ENCODE measurements at places on chromosomes 7 and 10. TPM values are rescaled to one million over a fixed set of nuclear protein-coding genes. Genes with fewer than 3 reads are reported as not detected.

GRCh38 chr10:22852712-22853353 is 75.0 kb upstream of the ARMC3 start:
- no peak for DNase-seq

DNA sequence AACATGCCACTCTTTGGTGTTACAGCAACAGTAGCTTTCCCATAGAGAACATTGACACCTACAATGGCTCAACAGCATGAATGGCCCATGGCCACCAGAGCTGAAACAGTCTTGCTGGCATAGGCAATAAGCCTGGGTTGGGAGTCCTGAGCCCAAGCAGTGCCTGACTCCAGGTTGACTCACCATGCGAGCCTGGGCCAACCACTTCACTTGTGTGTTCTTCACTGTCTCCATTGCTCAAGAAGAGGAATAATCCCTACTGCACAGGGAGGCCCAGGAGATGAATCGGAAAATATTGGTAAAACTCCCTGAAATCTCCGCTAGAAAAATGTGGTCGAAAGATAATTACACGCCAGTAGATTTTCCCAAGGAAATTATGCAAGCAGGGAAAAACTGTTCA is 89.2 kb upstream of the INHBA start:
- no peak for DNase-seq

DNA sequence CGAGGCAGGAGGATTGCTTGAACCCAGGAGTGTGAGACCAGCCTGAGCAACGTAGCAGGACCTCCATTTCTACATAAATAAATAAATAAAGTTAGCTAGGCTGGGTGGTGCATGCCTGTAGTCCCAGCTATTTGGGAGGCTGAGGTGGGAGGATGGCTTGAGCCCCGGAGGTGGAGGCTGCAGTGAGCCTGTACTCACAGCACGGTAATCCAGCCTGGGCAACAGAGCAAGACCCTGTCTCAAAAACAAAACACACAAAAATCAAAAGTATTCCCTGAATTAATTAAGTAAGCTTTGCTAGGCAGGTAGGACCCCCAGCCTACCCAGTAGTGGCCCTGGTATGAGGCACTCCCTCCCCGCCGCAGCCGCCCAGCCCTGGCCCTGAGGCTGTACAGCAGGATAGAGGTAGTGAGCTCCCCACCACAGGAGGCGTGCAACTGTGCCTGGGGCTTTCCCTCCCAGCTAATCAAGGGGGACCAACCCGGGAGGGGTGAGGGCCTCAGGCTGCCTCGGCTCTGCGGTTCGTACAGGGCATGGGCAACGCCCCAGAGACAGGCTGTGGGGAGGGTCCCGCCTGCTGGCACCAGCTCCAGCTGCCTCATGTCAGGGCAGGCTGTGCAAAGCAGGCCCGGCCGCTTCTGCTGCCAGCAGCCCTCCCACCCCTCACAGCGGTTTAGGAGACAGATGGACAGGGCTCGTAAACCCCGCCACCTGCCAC is 1.0 kb upstream of the CYP2W1 start:
- no peak for DNase-seq

- DNase-seq = no peak
Measured at GRCh38 chr10:11782793-11783557, 40.2 kb upstream of the PROSER2 start.

GRCh38 chr10:114915294-114915693 is 22.7 kb upstream of the TRUB1 start:
- no peak for DNase-seq

DNA sequence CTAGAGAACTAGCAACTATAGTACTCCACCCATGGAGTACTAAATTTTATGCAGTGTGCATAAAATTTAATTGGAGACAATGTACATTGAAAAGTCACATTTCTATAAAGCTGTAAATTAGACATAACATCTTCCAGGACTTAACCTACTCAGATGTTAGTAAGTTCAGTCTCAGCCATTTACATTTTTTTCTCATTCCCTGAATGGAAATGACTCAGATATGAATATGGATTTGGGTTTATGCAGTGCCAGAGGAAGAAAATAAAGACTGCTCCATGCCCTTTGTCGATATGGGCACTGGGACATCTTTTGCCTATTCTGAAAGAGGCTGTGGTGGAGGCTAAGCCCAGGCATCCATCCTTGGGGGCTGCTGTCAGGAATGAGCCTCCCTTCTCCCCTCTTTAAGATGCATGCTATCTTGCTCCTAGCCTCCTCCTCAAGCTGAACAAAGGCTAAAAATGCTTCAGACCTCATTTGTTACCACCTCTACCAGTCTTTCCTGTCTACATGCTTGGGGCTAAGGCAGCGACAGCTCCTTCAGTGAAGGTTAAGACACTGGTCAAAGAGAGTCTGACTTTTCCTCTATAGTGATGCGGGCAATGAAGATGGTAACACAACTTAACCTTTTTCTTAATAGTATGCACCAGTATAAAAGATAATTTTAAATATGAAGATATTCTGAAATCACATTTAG is 486.8 kb upstream of the ANKRD30A start:
- no peak for DNase-seq

- no peak for DNase-seq
Measured at GRCh38 chr7:134844200-134844599, 64.8 kb downstream of the CALD1 start.

GRCh38 chr7:38905056-38905759 is 3.8 kb downstream of the VPS41 start:
- DNase-seq = no peak

DNA sequence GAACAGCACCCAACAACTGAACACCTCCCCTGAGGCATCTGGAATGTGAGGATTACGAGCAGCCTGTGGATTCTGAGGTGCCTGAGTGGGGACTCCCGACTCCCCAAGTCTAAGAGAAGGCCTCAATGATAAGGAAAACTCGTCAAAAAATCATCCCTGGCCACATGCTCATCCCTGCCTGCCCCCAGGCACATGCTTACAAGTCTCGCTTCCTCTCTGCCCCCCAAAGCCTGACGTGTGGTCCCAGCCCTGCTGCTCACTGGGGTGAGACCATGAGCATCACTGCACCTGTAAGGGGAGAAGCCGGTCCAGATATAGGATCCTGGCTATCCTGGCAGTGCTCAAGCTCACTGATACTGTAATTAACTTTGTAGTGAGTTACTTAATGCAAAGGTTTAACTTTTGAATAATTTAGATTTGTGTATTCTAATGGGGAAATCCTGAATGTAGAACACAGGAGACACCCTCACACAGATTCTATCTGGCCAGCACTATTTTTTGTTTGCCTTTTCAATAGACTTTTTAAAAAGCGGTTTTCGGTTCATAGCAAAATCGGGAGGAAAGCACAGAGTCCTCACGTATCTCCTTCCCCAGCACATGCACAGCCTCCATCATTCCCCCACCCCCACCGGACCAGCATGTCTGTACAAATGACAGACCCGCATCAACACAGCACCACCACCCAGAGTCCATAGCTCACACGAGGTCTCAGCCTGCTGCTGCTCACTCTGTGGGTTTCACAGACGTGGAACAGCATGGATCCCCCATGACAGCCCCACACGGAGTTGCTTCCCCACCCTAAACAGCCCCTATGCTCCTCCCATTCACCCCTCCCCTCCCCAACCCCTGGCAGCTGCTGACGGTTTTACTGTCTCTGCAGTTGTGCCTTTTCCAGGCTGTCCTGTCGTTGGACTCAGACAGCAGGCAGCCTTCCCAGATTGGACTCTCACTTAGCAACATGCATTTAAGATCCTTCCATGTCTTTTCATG is 167.9 kb downstream of the DIP2C start:
- no peak for DNase-seq

DNA sequence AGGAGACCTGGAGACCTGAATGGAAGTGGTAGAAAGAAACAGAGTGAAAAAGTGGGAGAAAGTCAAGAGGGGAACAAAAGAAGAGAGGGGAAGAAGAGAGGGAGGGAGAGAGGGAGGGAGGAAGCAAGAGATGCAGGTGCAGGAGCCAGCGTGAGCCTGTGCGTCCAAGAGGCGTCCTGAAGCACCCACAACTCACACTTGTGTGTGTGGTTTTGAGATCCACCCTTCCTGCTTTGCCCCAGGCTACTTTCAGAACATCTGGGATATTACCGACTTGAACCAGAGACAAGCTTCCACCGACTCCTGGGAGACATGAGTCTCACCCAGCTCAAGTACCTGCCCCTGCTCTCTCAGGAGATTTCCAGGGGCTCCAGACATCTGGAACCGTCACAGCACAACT is 9.8 kb downstream of the AFAP1L2 start:
- no peak for DNase-seq

GRCh38 chr10:33133557-33133956 is 175.5 kb upstream of the ITGB1 start:
- no peak for DNase-seq

GRCh38 chr10:115065801-115066200 is 27.4 kb upstream of the ATRNL1 start:
- no peak for DNase-seq

DNA sequence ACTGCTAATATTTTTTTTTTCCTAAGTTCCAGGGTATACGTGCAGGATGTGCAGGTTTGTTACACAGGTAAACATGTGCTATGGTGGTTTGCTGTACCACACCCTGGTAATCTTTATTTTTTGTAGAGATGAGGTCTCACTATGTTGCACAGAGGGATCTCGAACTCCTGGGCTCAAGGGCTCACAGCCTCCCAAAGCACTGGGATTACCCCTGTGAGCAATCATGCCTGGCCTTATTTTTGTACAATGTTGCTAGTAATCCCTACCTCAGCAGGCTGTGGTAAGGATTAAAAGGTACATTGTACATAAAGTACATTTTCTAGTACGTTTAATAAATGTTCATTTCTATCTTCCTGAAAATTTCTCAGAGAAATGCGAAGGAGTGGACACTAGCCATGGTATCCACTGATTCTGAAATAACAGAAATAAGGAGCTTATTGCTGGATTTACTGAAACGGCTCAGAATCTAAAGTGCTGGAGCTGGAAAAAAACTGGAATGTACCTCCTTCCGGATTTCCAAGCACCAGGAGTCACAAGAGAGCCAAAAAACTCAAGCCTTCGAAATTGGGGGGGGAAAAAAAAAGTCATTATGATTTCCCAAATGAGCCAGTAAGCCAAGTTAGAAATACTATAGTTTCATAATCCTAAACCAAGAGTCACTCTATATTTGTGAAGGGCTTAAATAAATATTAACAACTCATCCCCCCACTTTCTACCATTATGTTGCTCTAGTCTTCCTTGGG is 69.6 kb downstream of the NT5C2 start:
- no peak for DNase-seq

DNA sequence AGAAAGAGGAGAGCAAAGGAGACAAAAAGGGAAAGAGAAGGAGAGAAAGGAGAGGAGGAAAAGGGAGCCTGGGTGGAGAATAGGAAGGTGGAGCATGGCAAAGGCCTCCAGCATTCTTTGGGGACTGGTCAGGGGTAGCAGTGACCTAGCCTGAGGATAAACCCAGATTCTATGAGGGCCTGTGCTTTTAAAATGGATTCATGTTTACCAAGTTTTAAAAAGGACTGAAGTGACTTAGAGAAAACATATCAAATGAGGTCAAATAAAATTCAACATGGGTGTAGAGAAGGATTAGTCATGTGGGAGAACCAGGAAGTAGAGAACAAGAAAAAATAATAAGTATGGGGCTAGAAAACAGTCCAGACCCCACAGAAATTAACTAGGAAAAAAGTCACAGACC is 20.7 kb downstream of the CREB3L2 start:
- DNase-seq = no peak

- no peak for DNase-seq
Measured at GRCh38 chr10:93680412-93681047, 21.9 kb downstream of the FRA10AC1 start.

DNA sequence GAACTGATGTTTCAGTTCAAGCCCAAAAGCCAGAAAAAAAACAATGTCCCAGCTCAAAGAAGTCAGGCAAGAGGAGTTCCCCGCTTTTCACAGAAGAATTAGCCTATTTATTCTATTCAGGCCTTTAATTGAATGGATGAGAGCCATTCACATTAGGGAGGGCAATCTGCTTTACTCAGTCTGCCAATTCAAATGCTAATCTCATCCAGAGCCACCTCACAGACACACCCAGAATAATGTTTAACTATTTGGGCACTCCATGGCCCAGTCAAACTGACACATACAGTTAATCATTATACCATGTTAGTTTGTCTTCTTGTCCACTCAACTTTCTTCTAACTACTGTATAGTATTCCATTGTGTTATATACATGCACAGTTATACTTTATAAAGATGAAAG is 2.6 kb upstream of the NPSR1 start:
- no peak for DNase-seq

DNA sequence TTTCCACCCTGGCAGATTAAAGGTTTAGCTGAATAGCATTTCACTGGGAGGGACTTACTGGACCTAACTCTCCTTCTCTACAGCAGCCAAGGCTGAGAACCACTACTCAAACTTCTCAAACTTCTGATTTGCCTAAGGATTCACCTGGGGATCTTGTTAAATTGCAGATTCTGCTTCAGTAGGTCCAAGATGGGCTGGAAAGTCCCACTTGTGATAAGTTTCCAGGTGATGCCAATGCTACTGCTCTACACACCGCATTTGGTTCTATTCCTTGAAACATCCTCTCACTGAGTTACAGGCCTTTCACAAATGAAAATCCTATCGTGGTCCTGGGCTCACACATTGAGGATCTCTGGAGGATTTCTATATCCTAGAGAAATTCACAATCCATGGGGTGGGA is 147.9 kb downstream of the CHCHD3 start:
- no peak for DNase-seq

GRCh38 chr10:59968705-59969104 is 62.3 kb upstream of the CCDC6 start:
- DNase-seq = no peak

TCERG1L gene
- not detected for total RNA-seq

NRP1 gene
- 2.0 TPM for total RNA-seq

HOXA2 gene
- total RNA-seq = not detected

NYAP1 gene
- 0.05 TPM for total RNA-seq

CAV1 gene
- 0.38 TPM for total RNA-seq

FIS1 gene
- total RNA-seq = 97.6 TPM

IL2RA gene
- total RNA-seq = 437 TPM

Measured in activated CD4-positive, alpha-beta memory T cell treated with anti-CD3 and anti-CD28 coated beads, Interleukin-2, amount 10 ng/mL, durations not matched to agents 7 days and 5 days (primary cell).